MG63 (cell line): ENCODE measurements at places on chromosomes 1 and 21.

- DNase-seq: no peak
Measured at GRCh38 chr1:192726820-192727504, 81.9 kb upstream of the RGS2 start.

DNA sequence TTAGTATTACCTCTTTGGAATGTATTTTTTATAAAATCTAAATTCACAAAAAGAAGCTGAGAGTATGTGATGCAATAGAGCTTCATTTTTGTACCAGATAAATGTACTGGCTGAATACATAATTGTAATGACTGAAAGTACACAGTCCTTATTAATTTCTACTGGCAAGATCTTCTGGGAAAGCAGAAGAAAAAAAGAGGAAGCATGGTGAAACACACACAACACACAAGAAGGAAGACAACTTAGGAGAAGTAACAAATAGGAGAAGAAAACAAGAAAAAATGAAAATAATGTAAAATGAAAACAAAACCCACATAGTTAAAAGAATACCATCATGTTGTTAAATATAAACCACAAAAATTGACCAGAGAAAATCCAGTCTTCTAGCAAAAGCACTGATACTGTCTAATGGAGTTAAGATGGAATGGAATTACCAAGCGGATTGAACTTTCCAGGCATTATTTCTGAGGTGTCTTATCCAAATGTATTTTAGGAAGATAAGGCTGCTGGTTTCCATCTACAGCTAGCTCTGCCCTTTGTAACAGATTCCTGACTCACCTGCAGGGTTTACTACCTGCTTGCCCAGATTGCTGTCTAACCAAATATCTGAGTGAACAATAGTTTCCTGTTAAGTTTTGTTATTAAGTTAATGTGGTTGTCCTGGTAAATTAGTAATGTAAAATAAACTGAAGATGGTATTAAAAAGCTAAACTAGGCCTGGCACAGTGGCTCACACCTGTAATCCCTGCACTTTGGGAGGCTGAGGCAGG is 4.5 kb upstream of the COP1 start:
- DNase-seq: no peak

GRCh38 chr1:207565546-207566468 is 69.8 kb downstream of the CR1 start:
- DNase-seq: peak; percentile 23

- DNase-seq: no peak
Measured at GRCh38 chr1:44650159-44650831, 24.0 kb downstream of the TMEM53 start.

- no peak for DNase-seq
Measured at GRCh38 chr1:192284927-192285326, 31.9 kb upstream of the RGS21 start.

- DNase-seq: no peak
Measured at GRCh38 chr21:41582298-41582840, 74.4 kb upstream of the TMPRSS2 start.

GRCh38 chr1:109133002-109133706 is 19.2 kb downstream of the ELAPOR1 start:
- no peak for DNase-seq

DNA sequence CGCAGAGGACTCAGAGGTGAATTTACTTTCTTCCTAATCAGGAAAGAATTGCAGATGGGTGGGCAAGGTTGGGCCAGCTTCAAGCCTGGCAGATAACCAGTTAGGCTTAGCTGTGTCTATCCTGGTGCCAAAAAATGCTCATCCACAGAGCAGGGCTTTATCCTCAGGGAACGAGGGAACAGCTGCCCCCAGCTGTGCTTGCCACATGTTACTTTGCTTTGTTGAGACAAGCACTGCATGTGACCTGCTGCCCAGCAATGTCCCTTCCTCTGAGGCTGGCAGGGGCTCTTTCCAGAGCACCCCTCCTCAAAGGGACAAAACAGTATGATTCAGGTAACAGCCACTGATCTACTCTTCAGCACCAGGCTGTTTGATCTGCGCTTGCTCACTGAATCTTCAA is 505.1 kb upstream of the USP24 start:
- DNase-seq: peak; percentile 78

DNA sequence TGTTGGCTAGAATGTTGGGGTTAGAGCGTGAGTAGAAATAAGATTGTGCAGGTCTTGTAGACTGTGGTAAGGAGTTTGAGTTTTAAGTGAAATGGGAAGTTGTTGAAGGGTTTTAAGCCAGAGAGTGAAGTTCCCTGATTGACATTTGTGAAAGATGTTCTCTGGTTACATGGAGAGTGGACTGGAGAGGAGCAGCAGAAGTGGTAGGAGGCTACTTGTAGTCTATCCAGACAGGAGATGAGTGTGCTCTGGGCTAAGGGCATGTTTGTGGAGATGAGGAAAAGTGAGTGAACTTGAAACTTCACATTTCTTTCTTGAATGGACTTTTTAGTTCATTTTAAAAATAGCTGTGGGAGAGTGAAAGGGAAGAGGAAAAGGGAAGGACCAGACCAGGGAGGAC is 37.0 kb downstream of the F3 start:
- no peak for DNase-seq

DNA sequence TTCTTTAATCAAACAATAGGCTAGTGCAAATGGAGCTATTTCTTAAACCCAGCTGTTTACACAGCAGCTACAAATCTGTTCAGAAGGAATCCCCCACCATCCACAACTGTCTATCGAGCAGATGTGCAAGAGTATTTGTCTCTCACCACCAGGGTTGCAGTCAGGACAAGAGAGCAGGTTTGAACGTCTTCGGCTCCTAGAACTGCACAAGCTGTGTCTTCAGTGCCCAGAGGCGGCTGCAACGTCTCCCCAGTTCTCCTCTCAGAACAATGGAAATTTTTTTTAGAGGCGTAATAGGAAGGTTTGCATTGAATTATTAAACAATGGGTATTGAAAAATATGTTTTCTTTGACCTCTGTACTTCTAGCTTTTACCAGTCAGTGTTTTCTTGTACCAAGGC is 7.3 kb downstream of the OVAAL start:
- DNase-seq: no peak

DNA sequence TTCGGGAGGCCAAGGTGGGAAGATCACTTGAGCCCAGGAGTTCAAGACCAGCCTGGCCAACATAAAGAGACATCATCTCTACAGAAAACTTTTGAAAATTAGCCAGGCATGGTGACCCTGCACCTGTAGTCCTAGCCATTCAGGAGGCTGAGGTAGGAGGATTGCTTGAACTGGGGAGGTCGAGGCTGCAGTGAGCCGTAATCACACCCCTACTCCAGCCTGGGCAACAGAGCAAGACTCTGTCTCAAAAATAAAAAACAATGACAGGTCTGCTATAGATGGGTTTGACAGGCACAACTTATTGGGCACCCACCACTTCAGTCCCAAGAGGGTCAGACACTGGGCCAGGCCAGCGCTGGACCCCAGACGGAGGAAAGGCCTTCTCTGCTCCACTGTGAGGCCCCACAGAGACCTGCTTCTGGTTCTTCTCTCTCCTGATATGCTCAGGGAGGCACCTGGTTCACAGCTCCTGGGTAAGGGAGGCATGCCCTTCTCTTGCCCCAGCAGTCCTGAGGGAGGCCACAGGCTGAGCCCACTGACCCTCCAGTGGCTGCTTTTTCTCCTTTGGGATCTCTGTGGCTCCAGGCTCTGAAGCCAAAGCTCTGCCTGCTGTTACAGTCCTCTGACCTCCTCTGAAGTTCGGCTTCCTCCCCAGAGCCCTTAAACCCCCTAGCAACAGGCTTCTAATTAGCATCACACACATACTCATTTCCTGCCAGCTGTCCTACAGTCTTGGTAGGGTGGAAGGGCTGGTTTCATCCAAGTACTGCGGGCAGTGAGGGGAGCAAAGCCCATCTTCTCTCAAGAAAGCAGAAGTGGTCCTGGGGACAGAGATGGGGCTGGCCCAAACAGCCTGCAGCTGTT is 14.4 kb downstream of the S100A16 start:
- no peak for DNase-seq

DNA sequence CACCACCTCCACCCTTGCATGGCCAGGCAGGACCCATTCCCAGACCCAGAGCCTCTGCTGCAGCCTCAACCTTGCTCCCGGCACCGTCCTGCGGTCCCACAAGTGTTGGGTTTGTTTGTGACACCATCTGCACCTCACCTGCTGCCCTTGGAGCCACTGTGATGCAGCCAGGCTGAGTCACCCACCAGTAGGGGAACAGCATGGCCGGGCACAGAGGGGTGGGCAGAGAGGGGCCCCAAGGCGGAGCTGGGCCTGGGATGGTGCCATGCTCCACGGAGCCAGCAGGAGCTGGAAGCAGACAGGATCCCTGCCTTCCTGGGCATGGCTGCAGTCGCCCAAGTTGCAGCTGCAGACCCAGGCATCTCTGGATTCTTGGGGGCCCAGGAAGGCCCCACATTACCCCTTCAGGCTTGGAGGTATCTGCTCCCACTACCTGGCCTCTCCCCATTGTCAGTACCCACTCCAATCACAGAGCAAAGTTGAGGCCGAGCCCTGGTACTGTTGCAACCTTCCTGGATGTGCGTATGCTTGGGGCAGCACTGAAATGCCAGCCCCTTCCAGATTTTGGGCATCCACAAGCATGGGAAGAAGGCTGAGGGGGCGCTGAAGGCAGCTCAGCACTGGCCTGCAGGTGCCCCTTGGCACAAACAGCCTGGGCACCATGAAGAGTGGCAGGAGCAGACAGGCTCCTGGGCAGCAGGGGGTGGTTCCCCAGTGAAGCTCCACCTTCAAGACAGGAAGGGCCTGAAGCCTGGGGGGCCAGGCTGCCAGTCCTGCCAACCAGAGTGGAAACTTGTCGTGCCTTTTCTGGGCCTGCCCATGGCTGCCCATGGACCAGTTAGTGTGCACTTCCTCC is 172.8 kb downstream of the MATN1 start:
- DNase-seq: no peak

- DNase-seq: no peak
Measured at GRCh38 chr1:234246638-234247116, 126.6 kb upstream of the COA6 start.

GRCh38 chr1:173224280-173224892 is 17.3 kb upstream of the TNFSF4 start:
- no peak for DNase-seq

GRCh38 chr1:233639611-233640010 is 25.7 kb downstream of the KCNK1 start:
- no peak for DNase-seq

- no peak for DNase-seq
Measured at GRCh38 chr1:6638226-6638625, 13.6 kb downstream of the THAP3 start.

DNA sequence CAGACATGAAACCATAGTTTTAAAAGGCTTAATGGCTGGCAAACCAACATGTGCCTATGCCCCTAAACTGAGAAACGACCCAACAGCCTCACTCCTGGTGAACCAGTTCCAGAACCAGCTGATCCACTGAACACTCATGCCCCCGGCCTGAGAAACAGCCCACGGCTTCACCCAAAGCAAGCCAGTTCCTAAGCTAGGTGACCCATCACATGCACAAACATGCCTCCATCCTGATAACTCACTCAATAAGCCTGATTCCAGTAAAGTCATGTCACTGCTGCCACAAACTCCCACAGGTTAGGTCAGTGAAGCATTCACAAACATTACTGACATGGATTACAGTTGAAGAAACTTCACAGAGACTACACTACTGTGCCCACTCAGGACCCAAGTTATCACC is 161.6 kb downstream of the USH2A start:
- DNase-seq: no peak

DNA sequence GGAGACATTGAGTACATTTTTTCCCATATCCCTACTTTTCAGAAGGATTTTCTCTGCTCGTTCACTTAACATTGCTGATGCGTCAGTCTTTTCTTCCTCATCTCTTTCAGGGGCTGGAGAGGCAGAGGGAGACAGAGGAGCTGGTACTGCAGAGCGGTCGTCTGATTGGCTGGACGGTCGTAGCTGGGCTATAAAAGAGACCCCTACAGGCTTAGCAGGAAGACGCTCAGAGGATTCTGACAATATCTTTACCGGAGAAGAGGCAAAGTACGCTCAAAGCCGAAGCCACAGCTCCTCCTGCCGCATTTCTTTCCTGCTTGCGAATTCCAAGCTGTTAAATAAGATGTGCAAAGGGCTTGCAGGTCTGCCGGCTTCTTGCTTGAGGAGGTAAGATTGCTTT is at the start of gene RGS4:
TSS of gene RGS4 (plus strand) at position 220 of the 400 bp plus-strand sequence. CDS start at position 344, 124 bp downstream.
- DNase-seq: peak; percentile 52

DNA sequence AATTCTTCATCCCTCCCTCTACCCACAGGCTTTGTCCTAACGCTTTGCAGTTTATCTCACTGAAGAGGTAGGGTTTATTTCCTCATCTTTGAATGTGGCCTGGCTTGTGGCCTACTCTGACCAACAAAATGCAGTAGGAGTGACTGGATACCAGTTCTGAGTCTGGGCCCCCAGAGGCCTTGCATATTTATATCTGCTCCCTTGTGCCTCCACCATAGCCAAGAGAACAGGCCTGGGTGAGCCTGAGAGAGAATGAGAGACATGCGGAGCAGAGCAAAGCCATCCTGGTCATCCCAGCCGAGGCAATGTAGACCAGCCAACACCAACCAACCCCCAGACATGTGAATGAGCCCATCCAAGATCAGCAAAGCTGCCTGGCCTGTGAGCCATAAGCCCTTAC is 30.3 kb downstream of the SMIM12 start:
- DNase-seq: no peak

DNA sequence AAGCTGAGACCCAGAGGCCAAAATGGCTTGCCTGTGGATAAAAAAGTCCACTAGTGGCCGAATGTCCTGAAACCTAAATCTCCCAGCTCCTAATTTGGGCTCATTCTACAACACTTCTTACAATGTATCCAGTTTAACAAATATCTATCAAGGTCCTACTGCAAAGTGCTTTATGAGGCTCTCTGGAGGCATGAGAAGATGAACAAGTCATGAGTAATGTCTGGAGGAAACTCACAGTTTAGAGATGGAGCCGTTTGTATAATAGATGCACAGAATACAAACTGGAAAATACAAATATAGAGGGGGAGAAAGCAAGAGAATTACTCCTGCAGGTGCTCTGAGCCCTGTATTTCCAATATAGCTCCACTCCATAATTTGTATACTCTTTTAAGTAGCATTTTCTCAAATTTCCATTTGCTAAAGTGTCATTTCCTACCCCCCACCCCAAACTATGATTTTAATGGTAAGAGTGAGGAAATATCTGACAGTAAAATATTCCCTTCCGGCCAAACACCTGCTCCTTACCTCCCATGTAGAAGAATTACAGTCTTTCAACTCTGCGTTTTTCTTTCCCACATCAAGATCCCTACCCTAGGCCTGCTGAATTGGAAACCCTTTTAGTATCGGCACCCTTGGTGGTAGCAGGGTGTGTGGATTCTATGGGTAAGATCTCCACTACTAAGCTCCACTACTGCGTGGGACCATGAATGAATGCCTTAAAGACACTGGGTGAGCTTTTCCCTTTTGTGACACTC is 3.3 kb upstream of the ADAMTS5 start:
- no peak for DNase-seq
